ENCODE measurements at places on chromosomes 2 and 18.
A peak's percentile ranks its signal among the peaks of the same experiment; 100 is the strongest.

DNA sequence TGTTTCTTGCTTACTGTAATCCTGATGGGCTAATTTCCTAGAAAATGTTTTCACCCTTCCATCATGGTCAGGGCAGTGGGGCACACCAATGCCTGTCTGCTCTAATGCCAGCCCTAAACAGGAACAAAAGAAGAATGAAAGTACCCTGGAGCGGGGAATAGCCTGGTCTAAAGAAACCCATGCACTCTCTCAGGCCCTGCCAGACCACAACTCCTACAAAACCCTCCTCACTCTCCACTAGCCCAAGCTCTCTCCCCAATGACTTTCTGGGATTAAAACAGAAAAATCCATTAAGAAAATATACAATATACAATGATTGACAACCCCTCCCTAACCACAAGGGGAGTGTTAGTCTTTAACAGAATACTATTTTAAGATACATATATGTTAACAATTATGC lies 67.6 kb downstream of the AAK1 start:
- DNase-seq: no peak

DNA sequence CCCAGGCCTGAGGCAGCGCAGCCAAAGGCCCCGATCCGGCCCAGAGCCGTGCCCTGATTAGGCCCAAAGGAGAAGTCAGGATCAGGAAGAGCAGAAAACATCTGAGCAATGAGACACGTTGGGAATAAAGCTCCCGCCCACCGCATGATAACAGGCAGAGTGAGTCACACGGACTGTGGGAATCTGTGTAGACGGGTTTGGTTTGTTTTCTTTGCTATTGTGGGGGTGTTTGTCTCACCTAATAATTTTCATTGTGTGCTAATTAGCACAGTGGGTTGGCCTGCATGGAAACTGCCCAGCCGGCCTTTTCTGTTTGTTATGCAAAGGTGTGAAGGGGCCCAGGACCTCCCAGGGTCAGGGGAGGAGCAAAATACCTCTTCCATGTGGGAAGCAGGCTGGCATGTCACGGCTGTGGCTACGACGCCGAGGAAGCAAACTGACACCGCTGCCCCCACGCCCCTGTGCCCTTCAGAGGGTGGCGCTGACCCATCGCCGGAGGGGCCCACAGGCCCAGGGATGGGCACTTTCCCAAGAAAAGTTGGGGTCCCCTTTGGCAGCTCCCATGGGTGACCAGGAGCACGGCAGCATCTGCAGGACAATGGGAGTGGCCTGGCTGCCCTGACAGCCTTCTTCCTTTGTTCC lies 68.4 kb upstream of the CTDP1 start:
- DNase-seq: no peak

DNA sequence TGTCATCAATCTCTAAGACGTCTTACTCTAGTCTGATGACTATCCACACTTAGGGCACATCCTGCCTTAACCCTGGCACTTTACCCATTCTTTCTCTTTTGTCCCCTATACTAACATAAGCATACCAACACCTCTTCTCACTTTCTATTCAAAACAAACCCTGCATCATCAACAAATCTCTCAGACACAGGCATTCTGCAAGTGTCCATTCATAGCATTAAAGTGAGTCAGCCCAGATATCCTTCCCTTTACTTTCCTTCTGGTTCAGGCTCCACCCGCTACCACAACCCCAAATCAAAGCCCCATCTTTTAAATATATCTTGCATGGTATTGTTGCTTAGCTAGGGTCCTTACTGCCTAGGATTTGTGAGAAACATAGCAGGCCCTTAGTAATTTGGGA lies 3.8 kb downstream of the GRB14 start:
- DNase-seq: no peak

DNA sequence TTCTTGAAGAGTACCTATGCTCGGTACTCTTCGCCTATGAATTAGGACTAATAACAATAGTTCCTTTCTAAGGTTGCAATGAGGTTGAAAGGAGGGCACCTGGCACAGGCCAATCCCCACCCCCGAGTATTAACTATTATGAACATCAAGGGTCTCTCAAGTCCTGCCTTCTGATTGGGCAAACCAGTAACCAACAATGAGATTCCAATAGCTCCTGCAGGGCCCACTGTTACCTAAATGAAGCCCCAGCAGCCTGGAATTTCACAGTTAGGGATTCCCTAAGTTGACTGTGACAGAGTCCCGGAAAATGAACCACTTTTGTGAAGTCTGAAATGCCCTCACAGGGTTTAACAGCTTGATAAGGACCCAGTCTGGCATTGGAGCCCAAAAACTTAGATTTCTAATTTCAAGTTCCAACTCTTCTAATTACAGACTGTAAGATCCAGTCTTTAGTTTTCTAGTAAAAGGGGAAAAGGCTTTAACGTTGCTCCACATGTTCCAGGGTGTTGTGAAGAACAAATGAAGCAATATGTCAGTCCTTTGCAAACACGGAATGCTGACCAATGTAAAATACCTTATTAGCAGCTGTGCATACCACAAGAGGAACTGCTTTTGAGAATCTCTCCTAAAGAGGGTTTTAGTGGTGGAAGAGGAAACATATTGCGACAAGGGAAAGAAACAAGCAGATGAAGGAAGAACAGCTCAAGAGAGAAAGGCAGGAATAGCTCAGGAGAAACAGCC lies 277.7 kb upstream of the MAP2 start:
- DNase-seq: no peak

DNA sequence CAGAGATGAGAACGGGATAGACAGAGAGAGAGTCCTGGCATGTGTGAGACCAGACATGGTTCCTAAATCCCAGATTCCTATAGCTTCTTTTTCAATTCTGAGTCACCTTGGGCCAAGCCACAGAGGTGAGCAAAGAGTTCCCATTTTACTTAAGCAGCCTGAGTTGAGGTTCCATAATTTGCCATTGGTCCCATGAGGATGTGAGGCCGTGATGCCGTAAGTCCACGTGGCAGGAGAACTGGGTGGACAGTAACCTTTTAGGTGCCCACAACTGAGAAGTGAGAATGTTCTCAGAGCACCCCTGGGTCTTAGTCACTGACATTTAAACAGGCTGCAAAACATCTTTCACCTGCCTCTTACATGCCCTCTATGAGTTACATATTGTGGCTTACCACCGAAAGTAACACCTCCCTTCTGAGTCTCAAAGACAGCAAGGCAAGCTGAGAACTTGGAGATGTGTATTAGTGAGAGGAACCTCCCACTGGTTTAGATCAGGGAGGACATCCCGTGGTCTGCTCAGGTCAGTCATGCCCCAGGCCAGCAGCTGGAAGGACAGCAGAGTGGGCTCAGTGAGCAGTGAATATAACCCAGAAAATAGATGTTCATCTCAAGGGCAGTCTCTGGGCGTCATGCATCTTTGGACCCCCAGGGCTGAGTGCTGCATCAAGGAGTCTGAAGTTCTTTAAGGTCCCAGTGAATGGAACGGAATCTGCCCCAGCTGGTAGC lies 127.9 kb upstream of the LGALSL start:
- DNase-seq: peak; percentile 89
